IMR-90 (cell line): ENCODE measurements at places on chromosomes 7 and 10.

DNA sequence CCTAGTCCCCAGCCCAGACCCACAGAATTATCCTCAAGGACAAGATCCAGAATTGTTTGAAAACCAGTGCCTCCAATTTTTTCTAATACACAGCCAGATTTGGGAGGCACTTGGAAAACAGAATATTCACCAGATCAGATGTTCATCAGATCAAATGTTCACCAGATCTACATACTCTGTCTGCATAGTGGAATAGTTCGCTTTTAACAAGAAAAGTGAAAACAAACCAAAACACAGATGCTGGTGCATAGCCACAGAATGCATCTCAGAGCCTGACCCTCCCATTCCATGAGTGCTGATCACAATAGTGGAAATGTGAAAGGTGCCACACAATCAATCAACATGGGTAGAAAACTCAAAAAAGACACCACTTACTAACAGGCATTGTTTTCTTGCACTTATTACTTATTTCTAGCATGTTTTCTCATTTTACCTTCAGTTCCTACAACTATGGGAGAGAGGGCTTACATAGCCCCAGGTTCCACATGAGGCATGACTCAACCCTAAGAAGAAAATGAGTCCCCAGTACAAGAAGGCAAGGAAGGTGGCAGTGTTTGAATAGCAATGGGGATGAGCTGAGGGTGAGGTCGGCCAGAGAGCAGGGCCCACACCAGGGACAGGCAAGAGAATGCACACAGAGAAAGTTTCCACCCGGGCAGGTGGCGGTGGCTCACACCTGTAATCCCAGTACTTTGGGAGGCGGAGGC lies 432.7 kb upstream of the NFE2L3 start:
- DNase-seq: no peak

DNA sequence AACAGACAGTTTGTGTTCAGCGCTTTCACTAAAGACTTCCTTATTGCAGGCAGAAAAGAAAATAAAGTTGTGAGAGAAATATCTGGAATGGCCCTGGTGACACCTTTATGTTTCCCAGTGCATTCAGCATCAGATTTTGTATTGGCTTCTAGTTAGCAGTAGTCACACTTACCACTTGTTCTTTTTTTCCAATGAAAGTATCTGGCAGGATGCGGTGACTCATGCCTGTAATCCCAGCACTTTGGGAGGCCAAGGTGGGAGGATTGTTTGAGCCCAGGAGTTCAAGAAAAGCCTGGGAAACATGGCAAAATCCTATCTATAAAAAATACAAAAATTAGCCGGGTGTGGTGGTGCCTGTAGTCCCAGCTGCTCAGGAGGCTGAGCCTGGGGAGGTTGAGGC lies 649.6 kb downstream of the LRMDA start:
- DNase-seq: peak; percentile 15

GRCh38 chr7:78383096-78383880 lies 584.7 kb downstream of the PHTF2 start:
- DNase-seq: peak; percentile 47

GRCh38 chr10:28991333-28992270 lies 297.3 kb upstream of the LYZL1 start:
- peak; percentile 78 for DNase-seq

DNA sequence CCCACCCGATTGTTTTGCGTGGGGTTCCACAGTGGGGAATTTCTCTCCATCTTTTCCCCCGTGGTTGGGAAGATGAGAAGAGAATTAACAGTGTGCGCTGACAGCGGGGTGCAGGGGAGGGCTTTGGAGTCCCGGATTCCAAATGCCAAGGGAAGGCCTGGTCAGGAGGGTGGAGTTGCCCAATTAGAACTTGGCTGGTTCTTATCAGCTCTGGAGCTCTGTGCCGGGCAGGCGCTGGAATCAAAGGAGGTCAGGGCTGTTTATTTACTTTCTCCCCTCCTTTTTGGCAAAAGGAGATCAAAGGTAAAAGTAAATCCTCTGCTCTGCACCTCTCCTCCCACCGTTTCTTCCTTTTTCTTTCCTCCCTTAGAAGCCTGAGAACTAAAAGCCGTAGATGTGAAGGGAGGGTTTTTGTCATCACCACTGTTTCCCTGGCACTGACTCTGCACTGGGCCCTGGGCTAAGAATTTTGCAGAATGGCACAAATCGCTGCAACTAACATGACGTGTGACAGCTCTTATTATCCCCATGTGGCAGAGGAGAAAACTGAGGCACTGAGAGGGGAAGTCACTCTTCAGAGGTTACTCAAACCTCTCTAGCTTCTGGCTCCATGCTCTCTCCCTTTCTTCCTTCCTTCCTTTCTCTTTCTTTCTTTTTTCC lies 95.2 kb upstream of the ZNF716 start:
- no peak for DNase-seq

- DNase-seq: peak; percentile 46
Observed at GRCh38 chr10:110893559-110894179, 21.9 kb downstream of the PDCD4 start.

DNA sequence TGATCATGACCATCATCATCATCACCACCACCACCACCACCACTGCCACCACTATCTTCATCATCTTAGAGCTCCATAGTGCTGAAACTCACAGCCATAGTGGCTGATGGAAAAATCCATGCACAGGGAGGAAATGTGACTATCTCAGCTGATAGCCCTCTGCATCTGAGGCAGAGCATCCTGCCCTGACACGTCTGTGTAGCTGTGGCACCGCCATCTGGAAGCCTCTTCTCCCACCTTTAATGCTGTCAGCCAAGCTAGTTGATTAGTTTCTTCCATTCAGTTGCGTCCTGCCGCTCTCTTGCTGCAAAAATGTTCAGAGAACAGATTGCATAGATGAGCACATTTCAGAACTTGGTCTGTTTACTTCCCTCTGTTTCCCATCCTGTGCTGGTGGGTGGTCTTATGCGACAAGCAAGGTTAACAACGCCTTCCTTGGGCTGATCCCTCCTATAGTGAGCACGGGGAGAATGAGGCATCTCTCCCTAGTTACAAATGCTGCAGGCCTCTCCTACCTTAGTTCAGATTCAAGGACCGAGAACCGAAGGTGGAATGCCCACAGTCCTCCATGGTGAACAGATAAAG lies 478.6 kb downstream of the PLXNA4 start:
- no peak for DNase-seq

DNA sequence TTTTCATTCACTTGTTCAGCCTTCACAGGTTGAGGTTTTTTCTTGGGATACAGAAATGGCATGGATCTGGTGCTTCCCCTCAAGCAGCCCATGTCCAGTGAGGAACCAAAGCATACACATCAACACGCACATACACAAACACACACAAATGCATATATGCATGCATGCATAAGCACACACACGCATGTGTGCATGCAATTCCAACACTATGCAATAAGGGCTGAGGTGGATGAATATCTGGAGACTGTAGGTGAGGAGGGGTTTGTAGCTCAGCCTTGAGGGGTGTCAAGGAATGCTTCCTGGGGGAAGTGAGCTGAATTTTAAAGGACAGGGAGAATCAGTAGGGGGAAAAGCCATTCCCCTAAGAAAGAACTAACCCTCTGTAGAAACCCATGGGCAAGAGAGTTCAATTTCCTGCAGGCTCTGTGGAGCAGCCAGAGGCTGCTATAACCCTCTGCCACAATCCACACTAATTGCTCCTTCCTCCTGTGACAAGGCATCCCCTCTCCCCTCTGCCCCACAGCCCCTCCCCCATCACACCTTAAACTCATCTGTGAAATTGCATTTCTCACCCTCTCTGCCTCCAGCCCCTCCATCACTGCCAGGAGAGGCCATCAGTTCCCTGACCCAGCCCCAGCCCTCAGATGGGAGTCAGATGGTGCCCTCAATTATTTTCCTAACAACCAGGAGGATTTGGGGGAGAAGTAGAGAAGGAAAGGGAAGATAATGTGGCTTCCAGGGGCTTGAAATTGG lies 316.4 kb downstream of the RPS24 start:
- DNase-seq: no peak
